ENCODE measurements at places on chromosomes 1 and 21. TPM values are rescaled to one million over a fixed set of nuclear protein-coding genes. Genes with fewer than 3 reads are reported as not detected.

Gene ANKRD45
- polyA plus RNA-seq, result not detected

DNA sequence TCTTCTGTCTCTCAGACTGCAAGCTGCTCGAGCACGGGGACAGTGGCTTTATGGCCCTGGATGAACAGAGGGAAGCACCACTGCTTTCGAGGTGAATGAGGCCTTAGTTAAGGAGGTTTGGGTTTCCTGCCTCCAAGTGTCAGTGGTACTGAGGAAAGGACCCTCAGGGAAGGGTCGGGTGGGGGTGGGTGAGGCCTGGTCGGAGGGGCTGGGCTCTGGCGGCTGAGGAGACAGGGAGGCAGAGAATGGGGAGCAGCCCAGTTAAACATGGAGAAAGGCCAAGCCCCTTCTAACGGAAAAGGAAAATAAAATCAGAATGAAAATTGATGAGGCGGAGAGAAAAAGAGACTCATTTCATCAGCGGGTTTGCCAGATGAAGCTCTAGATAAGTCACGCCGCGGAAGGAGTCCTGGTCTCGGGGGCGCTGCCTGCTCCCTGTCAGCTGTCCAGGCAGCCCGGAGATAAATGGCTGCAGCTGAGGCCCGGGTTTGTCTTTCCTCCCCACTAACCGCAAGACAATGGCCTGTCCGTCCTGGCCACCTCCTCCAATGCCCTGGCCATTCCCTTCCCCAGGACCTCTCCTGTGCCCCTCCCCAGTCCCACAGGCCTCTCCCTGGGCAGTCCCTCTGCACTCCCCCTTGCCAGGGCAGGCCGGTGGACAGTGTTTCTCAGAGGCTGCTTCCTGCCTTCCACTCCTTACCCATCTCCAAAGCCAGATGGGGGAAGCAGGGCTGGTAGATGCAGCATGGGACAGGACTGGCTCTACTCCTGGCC is 55.2 kb downstream of the LRRN2 start:
- no peak for DNase-seq

DNA sequence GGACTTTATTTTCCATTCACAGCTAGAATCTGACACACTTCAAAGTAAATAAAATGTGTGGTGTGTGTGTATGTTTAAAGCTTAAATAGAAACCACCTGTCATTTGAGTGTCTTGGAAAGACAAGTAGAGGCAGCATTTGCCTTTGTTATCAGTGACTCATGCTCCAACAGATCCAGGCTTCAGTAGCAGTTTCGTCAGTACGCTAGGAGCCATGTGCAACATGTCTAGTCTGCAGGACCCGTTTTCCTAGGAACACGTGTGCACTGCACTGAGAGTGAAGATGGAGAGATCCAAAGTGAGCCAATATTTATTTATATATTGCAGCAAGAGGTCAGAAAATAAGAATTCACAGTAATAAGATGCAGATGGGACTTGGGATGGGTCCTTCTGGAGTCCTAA is 41.8 kb downstream of the SGIP1 start:
- no peak for DNase-seq

DNA sequence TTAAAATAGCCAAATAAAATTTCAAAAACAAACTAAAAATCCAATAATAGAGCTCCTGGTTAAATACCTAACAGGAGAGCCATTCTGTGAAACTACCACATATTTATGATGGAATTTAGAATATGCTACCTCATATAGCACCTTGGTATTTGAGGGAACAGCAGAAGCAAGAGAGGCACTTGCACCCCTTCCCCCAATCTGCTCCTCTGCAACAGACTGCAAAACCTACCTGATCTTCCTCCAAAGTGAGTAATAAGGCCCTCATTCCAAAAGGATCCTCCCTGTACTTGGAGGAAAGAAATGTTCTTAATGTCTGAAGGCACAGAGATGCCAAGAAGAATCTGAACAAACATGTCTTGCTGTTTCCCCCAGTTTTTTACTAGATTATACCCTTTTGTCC is 28.1 kb upstream of the RNPC3 start:
- no peak for DNase-seq

DNA sequence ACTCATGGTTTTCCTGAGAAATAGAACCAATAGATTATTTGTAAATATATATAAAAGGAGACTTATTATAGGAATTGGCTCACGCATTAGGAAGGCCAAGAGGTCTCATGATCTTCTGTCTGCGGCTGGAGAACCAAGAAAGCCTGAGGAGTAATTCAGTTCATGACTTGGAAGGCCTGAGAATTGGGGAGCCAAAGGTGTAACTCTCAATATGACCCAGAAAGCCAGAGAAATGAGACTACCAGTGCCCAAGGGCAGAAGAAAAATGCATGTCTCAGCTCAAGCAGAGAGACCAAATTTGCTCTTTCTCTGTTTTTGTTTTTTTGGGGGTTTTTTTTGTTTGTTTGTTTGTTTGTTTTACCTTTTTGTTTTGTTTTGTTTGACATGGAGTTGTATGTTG is 19.5 kb downstream of the SLAMF7 start:
- no peak for DNase-seq

DNA sequence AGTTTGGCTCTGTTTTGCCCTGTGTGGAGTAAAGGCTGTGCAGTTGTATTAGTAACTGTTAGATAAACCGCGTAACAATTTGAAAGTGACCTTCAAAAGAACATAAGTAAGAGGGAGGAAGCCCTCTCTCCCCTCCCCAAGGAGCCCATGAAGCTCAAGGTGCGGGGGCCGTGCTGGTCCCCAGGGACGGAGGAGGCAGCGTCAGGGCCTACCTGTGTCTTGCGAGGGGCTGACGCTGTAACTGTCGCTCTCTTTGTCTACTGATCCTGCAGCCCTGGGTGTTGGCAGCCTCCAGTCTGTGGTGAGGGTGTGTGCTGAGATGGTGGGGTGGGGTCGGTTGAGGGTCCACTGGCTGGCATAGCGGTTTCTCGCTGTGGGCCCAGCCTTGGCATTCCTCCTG is 176.6 kb downstream of the PCP4 start:
- no peak for DNase-seq

Data from CD4-positive, alpha-beta memory T cell (primary cell).